T-cell (primary cell): ENCODE measurements at places on chromosomes 7 and 10. TPM values are rescaled to one million over a fixed set of nuclear protein-coding genes. Genes with fewer than 3 reads are reported as not detected.

The GBX1 gene
- total RNA-seq, result not detected

DNA sequence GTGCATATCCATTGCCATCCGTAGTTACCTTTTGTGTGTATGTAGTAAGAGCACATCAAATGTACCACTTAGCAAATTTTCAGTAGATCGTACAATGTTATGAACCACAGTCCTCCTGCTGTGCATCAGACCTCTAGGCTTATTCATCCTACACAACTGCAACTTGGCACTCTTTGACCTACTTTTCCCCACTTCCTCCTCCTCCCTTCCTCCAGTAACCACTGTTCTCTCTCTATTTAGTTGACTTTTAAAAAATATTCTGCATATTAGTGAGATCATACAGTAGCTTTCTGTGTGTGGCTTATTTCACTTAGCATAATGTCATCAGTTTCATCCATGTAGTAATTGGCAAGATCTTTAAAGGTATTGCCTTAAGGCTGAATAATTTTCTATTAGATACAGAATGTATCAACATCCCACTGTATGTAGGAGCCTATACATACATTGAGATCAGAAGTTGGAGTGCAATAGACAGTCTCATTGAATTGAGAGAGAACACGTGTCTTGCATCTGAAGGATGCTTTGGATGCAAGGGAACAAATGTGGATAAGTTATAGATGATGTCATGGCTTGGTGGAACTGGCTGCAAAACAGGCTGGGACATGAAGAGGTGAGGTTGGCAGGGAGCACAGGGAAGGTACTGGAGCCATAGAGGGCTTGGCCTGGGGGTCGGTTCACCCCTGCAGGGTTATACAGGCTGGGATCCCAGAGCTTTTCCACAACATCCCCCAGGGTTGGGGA lies 83.0 kb upstream of the FAM180A start:
- peak overlapping the region; percentile 60 for H3K27ac ChIP-seq
- H3K36me3 ChIP-seq, result no peaks in the 10 kb centered on the region
- peaks cover 45% of the 10 kb centered on the region for H3K4me1 ChIP-seq
- no peaks in the 10 kb centered on the region for H3K27me3 ChIP-seq
- no peak for DNase-seq

GRCh38 chr10:75569506-75569905 lies 138.1 kb downstream of the LRMDA start:
- H3K4me3 ChIP-seq, result no peak overlapping the region
- no peaks in the 10 kb centered on the region for H3K36me3 ChIP-seq
- no peak overlapping the region for H3K27ac ChIP-seq
- no peaks in the 10 kb centered on the region for H3K27me3 ChIP-seq

GRCh38 chr7:26584987-26585665 lies 279.3 kb downstream of the SKAP2 start:
- no peaks in the 10 kb centered on the region for H3K36me3 ChIP-seq
- H3K4me1 ChIP-seq, result no peaks in the 10 kb centered on the region
- H3K27me3 ChIP-seq, result peaks cover 5% of the 10 kb centered on the region

DNA sequence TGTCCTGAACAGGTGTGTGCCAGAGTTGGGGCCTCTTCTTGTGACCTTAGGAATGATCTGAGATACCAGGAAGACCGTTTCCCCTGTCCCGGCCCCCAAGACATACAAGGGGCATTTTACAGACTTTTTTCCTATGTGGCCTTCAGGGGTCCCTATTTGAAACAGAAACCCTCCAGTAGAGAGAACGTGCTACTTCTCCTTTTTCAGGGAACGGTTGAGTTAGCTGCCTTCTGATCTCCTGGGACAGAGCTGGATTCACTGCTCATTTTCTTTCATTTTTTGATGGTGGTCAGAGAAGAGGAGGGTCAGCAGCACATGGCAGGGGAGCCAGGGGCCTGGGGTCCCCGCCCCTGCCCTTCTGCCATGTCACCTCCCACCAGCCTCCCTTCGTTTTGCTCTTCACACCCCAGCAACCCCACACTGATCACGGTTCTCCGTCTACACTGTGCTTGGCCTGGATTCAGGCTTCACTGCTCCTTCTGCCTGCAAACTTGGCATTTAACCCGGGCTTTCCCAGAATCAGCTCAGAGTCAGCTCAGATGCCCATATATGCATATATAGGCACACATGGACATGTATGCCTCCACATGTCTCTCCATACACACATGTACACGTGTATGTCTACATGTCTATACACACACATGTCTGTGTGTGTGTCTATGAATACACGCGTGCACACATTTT lies 138.1 kb upstream of the BTBD16 start:
- no peak for DNase-seq
- H3K4me1 ChIP-seq, result no peaks in the 10 kb centered on the region
- H3K36me3 ChIP-seq, result no peaks in the 10 kb centered on the region
- H3K4me3 ChIP-seq, result no peak overlapping the region
- no peak overlapping the region for H3K27ac ChIP-seq

DNA sequence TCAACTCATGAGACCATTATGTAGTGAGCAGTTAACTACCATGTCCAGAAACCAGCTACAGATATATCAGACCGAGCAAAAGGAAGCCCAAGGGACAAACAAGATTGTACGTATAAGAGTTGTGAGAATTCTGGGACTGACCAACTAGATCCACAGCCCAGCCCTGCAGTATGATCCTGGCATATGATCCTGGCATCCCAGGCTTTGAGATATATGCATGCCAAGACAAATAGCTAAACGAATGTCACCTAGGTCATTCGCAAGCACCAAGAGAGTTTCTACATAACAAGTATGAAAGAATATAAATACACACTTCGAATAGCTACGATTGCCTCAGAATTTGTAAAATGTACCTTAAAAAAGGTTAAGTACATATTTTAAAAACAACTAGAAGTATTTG lies 56.4 kb upstream of the PMPCB start:
- H3K36me3 ChIP-seq, result no peaks in the 10 kb centered on the region
- H3K4me3 ChIP-seq, result no peak overlapping the region
- DNase-seq, result no peak
